ENCODE measurements at places on chromosomes 3 and 15. TPM values are rescaled to one million over a fixed set of nuclear protein-coding genes. Genes with fewer than 3 reads are reported as not detected.

The IL16 gene
- 190 TPM for polyA plus RNA-seq

The DAZL gene
- polyA plus RNA-seq, result not detected

The GOLGA8H gene
- not detected for polyA plus RNA-seq

DNA sequence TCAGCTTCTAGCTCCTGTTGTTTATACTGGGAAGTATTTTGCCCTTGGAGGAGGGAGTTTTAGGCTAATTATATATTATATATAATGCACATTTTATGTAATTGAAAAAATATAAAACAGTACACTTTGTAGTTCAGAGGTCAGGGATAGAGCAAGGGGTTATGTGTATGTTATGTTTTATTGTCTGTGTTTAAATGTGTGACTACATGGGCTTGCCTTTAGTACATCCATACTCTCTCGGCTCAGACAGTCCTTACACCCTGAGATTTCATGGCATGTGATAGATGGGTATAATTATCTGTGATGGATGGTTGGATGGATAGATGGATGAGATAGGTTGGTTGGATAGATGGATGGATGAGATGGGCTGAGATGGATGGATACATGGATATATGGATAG is 17.4 kb upstream of the ST3GAL6 start:
- DNase-seq, result no peak

- no peak for DNase-seq
Observed at GRCh38 chr3:178761024-178761423, 224.8 kb downstream of the KCNMB2 start.

- DNase-seq, result no peak
Observed at GRCh38 chr3:154458560-154458959, 28.6 kb upstream of the GPR149 start.

The DGKG gene
- not detected for polyA plus RNA-seq

DNA sequence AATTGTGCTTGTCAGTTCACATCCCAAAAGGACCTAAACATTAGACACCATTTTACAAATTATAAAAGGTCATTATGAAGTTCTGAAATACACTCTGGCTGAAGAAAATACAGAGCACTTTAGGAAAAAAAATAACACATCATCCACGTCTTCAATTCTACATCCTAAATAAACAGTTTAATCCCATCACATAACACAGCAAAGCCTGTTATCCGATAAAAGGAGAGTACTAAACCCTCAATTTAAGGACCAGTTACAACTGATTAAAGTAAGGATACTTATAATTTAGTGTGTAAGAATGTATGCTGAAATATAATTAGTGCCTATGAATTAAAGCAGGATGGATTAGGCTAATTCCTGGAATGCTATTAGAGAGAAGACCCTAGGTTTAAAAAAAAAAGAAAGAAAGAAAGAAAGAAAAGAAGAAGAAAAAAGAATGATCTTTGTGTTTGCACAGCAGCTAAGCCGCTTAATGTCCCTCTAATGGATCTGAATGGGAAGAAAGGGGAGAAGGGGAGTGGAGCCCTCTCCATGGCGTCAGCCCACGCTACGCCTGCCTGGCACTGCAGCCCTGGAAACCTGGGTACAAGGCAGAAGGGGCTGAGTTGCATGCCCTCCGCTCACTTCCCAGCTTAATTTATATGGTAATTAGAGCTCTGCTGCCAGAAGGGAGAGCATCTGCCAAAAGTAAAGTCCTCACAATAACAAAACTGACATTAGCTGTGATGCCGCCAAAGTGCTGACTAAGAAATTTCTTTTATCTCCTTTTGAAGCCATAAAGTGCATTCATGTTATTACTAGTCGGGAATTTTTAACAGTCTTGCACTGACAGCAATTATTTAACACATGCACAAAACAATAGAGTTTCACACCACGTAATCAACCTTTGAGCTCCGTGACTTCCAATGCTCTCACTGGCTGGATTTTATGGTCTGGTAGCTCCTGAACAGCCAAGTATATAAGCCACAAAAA is 90.0 kb downstream of the FSIP1 start:
- no peak for DNase-seq
